SW480 (cell line): ENCODE measurements at places on chromosomes 4 and X.
A peak's percentile ranks its signal among the peaks of the same experiment; 100 is the strongest.

DNA sequence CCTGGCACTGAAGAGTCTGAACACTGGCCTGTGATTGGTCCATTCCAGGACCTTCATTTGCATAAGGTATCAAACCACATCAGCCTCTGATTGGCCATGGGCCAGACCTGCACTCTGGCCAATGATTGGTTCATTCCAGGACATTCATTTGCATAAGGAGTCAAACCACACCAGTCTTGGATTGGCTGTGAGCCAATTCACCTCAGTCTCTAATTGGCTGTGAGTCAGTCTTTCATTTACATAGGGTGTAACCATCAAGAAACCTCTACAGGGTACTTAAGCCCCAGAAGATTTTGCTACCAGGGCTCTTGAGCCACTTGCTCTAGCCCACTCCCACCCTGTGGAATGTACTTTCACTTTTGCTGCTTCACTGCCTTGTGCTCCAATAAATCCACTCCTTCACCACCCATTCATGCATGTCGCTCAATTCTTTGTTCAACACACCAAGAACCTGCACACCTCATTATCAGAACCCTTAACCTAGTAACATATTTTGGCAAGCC is 14.2 kb upstream of the HERC5 start:
- DNase-seq, result no peak

DNA sequence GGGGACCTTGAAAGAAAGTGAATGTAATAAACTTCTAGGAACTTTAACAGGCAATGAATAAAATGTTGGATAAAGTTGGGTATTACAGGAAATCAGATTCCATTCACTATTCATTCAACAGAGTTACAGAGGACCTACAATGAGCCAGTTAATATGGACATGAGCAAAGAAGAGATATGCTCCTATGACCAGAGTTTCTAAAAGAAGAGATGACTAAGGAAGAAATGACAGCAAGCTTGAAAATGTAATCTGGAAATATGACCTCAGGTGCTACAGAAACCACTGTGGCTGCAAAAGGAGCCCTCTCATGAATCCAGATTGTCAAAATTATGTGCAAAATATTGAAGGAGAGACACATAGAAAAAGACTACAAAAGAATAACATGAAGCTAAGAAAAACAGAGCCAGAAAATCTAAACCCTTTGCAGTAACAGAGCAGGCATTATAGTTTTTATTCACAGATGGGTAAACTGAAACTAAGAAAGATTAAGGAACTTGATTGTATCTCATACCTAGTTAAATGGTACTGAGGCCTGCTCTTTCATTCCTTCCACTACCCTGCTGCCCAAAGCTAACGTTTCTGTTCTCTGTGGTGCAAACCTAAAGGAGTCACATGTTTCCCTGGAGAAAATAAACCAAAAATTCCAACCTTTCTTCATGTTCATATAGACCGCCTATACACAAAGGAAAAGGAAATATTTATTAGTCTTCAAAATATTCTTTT is 378.3 kb downstream of the GBA3 start:
- no peak for DNase-seq

DNA sequence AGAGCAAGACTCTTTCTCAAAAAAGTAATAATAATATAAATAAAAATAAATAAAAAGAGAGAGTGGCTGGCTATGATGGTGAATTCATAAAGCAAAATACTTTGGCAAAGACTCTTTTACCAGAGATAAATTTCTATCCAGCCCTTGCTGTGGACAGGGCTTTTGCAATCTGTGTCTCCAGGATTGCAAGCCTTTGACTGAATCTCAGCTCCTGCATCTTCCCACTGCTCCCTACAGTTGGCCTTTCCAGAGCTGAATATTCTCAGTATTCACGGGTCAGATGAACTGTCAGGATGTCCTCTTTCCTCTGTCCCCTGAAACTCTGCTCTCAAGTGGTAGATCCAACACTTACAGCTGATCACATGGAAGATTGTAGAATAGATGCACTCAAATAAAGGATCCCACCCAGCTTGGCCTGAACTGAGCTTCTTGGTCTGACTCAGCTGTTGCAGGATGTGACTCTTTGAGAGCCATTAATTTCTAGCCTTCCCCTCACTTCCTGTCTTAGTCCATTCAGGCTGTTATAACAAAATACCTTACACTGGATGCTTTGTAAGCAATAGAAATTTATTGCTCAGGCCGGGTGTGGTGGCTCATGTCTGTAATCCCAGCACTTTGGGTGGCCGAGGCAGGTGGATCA is 123.4 kb upstream of the GUCY1A1 start:
- DNase-seq, result no peak

GRCh38 chr4:159607809-159608208 is 504.9 kb downstream of the RAPGEF2 start:
- DNase-seq, result peak; percentile 65

DNA sequence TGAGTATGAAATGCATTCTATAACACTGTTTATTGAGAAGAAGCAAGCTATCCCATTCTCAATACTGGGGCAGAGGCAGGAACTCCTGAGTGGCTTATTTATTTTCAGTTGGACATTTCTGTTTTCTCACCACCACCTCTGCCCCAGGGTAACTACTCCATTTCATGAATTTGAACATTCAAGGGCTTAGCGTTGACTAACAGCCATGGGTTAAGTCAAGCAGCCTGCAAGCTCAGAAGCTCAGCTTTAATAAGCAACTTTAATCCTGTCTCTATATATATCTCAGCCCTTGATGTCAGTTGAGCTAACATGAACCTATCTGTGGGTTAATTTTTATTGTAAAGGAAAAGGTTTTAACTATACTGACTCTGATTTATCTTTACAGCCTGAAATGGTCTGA is 93.8 kb downstream of the MBNL3 start:
- no peak for DNase-seq
